Stimulated activated CD4-positive, alpha-beta T cell treated with anti-CD3 and anti-CD28 coated beads, Interleukin-12 subunit alpha, Interleukin-12 subunit beta, amount 100 ng/mL, for 24 hours (primary cell): ENCODE measurements at places on chromosomes 7 and 10.

GRCh38 chr10:36325815-36326214 is 683.7 kb upstream of the FZD8 start:
- no peak for DNase-seq

- DNase-seq: no peak
Observed at GRCh38 chr7:45812946-45813345, 59.9 kb downstream of the CCDC201 start.

DNA sequence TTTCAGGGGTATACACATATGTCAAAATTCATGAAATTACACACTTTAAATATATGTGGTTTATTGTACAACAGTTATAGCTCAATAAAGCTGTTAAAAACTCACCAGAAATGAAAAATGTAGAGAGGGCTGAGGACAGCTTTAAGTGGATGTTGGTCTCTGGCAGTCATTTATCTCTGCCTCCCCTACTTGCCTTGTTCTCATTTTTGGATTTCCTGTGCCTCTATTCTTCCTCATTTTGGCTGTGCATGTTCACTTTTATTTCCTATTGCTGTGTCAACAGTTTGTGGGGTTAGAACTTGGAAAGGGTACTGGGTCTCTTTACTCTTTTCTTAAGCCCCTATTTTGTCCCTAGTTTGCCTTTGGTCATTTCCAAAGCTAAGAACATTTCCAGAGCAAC is 18.6 kb upstream of the MEST start:
- no peak for DNase-seq

GRCh38 chr10:47179291-47179647 is 120.7 kb upstream of the GDF10 start:
- no peak for DNase-seq

DNA sequence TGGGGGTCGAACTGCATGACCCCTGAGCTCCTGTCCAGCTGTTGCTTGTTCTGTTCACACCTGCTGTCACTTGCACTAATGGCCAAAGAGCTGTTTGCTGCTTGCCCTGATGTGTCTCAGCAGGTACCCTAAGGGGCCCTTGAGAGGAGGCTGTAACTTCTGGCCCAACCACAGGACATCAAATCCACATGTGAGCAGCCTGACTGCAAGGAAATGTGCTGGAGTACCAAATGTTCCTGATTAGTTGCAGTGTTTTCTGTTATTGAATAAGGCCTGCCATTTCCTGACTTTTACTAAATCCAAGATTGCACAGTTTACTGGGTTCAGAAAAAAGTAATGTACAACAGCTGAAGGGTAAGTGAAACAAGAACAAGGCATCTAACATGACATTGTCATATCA is 91.7 kb upstream of the IL6 start:
- DNase-seq: no peak

DNA sequence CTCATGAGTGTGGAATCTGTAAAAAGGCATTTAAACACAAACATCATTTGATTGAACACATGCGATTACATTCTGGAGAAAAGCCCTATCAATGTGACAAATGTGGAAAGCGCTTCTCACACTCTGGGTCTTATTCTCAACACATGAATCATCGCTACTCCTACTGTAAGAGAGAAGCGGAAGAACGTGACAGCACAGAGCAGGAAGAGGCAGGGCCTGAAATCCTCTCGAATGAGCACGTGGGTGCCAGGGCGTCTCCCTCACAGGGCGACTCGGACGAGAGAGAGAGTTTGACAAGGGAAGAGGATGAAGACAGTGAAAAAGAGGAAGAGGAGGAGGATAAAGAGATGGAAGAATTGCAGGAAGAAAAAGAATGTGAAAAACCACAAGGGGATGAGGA is 207.7 kb downstream of the ZEB1 start:
- no peak for DNase-seq

DNA sequence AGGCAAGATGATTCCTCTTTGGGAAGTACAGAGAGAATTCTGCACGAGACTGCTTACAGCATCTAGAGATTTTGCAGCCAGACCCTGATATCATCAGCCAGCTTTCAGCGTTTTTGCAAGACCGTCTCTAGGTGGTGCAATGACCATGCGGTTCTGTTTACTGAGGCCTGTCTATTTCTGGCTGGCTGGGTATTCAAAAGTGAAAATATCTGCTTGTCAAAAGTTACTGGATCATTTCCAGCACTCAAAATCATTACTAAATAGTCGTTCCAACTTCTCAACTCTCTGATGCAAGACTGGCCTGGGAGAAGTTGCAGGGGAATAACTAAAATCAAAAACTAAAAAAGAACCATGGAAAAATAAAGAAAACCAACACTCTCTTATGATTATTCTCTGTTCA is 240.1 kb downstream of the ELMO1 start:
- DNase-seq: no peak

DNA sequence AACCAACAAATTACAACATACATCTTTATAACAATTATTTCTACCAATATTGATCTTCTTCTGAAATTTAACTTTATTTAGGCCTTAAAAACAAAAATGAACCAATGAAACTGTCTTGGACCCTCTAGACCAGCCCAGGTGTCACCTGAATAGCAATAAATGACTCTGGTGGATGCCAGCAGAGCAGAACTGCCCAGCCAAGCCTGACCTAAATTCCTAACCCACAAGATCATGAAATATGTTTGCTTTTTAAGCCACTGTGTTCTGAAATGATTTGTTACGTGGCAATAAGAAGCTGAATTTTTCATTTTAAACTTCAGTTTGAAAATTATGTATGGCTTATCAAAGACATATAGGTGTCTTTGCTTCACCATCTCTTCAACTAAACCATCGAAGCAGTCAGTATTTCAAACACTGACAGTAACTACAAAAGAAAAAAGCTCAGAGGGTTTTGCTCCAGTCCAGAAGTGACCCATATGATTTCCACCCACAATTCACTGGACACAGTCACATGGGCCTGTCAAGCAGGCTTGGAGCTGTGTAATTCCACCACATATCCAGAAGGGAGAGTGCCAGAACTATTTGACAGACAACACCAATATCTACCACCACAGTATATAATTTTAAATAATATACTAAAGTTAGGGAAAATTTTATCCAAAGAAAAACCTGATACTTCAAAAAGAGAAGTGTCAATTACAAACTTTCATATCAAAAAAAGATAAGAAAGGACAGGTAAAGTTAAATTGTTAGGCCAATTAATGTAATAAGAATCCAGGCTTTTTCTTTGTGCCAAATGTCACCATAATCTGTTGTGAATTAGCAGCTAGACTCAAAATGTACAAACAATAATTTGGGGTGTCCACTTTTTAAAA is 94.5 kb downstream of the KMT2C start:
- DNase-seq: no peak

DNA sequence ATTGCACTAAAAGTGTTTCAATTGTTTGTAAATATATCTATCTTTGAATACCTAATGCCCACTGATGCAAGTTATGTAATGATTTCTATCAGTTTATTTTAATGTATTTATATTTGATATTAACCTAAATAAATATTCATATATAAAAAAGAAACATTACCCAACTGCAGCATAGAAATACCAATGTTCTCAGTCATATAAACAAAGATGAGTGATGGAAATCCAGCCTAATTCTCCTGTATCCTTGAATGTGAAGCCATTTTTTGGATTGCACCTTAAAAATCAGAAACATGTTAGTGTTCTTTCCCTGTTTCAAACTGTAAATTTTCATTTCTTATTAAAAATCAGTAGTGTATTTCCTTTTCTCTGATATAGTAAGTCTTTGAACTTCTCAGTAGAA is 305.8 kb upstream of the GNAI1 start:
- DNase-seq: no peak

- DNase-seq: no peak
Observed at GRCh38 chr7:24843821-24844434, 86.7 kb upstream of the GSDME start.

DNA sequence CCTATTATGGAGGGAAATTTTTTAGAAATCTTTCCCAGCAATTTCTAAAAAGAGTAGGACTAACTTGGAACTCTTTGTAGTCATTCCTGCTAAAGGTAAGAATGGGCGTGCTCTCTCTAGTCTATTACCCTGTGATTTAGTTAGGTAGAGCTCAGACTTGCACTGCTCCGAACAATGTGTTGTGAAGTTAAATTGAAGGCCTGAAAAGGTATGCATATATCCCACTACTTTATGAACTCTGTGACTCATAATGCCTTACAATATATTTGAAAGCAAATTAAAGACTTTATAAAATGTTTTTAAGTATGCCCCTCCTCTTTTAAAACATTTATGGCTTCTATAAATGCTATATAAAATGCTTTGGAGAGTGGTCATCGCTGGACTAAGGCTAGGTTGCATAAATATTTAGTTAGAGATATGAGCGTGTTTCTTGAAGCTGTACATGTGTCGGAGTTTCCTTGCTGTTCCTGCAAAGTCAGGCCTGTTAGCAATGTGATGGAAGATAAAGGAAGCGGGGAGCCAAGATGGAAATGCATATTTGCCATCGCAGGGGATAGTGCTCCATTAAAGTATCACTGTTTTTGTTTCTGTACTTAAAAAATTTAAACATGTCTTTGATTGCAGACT is 761.4 kb downstream of the LRMDA start:
- DNase-seq: no peak

- DNase-seq: no peak
Observed at GRCh38 chr10:117363028-117363427, 12.2 kb downstream of the PDZD8 start.

GRCh38 chr10:27998178-27998953 is 513 bp downstream of the ODAD2 start:
- DNase-seq: no peak

DNA sequence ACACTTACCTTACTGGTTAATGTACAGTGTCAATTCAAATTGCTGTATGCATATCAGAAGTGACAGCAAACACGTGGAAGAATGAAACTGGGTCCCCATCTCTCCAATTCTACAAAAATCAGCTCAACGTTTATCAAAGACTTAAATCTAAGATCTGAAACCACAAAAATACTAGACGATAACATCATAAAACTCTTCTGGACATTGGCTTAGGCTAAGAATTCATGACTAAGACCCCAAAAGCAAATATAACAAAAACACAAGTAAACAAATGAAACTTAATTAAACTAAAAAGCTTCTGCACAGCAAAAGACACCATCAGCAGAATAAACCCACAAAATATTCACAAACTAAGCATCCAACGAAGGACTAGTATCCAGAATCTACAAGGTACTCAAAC is 35.9 kb upstream of the PFKP start:
- DNase-seq: no peak

DNA sequence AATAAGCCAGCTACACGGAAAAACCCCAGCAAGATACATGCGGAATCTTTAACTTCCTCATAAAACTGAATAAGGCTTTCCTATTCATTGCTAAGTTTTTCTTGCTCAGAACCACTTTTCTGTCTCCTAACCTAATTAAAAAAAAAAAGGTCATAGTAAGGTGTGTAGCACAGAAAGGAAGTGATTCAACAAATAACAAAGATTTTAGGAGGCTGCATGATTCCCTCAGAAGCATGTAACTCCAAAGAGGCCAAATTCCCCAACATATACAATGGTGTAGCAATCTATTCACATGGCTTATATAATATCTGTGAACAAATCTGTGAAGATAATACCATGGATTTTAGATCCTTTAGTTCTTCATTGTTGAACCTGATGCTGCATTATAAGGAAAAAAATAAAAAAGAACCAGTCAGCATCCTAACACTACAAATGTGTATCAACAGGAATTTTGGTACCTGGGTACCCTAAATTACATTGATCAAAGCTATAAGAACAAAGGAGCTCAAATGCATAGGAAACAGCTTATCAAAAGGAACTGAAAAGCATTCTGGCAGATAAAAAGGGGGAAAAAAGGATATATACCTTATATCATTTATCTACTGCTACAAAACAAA is 63.8 kb downstream of the IMMP2L start:
- DNase-seq: no peak

DNA sequence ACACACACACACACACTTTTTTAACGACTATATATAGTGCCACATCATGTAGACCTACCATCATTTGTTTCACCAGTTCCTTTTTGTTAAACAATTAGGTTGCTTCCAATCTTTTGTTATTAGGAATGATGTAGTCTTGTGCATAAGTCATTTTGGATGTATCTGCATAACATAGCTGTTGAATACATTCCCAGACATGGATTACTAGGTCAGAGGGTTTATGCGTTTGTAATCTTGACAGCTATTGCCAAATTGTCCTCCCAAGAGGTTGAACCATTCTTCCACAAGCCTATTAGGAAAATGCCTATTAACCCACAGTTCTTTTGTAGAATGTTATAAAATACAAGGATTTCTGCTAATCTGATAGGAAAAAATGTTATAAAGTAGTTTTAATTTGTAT is 87.3 kb downstream of the PALS2 start:
- DNase-seq: no peak

DNA sequence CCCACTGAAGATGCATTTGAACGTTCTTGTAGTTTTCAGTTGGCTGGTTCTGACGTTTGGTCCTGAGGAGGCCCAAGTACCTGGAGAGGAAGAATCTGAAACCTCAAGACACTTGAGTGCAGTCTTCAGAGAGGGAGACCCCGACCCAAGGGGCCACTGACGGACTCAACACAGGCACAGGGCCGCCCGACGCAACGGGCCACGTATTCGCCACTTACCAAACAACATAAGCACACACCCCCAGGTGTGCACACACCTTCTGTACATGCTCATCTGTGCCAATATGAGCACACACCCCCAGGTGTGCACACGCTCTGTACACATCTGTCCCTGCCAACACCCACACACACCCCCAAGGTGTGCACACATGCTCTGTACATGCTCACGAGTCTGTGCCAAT is 68.5 kb downstream of the DIP2C start:
- DNase-seq: no peak

- peak; percentile 14 for DNase-seq
Observed at GRCh38 chr7:36475381-36475780, 85.7 kb downstream of the ANLN start.

DNA sequence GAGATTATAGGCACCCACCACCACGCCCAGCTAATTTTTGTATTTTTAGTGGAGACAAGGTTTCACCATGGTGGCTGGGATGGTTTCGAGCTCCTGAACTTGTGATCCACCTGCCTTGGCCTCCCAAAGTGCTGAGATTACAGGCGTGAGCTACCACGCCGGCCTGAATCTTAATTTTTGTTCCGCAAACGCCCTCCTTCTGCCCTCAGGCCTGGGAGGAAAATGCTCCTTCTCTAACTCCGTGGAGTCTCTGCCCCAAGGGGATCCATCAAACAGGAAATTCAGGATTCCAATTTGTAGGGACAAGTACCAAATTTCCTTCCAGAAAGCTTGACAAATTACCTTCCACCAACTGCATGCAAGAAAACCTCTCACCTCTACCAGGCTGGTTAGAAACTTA is 43.2 kb downstream of the RBAK start:
- no peak for DNase-seq

DNA sequence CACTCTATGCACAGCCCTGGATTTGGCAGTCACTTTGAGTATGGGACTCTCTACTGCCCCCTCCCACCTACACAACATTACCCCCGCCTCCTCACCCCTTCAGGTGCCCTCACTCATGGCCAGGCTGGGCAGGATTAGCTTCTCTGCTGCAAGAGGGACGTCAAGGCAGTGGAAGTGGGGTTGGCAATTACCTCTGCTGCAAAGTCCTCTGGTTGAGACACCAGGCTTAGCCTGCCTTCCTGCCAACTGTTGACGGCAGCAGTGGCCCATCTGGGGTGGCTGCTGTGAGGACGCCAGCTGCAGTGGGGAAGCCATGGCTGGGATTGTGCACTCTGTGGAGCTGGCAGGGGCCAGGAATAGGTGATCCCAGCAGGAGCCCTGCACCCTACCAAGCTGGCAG is 26.7 kb downstream of the SVIL start:
- DNase-seq: no peak

- no peak for DNase-seq
Observed at GRCh38 chr10:86753051-86753450, 3.4 kb upstream of the BMPR1A start.

- DNase-seq: no peak
Observed at GRCh38 chr7:38716397-38716796, 85.2 kb upstream of the AMPH start.
